ENCODE measurements at places on chromosomes 2 and 18.
A peak's percentile ranks its signal among the peaks of the same experiment; 100 is the strongest.

GRCh38 chr2:233440314-233440713 lies 86.0 kb downstream of the DGKD start:
- DNase-seq: no peak

DNA sequence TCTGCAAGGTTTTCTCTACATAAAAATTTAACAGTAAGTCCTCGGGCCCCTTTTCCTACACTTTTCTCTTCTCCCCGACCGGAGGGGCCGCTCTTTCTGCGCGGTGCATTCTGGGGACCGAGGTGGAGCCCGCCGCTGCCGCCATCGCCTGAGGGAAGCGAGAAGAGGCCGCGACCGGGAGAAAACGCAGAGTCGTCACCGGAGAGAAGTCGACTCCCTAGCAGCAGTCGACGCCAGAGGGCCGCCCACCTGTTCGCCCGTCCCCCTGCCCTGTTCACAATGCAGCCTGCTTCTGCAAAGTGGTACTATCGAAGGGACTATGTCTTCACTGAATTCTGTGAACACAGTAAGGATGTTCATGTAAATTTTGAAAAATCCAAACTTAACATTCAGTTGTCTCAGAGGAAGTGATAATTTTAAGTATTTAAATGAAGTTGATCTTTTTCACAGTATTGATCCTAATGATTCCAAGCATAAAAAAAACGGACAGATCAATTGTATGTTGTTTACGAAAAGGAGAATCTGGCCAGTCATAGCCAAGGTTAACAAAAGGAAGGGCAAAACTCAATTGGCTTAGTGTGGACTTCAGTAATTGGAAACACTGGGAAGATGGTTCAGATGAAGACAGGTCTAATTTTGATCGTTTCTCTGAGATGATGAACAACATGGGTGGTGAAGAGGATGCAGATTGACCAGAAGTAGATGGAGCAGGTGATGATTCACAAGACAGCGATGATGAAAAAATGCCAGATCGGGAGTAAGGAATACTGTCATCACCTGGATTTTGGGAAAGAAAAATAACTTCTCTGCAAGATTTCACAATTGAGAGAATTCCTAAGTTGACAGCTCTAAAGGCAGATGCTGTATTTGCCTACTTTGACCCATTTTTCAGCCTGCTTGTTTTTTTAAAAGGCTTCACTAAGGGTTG lies 55.8 kb downstream of the ASXL2 start:
- peak; percentile 63 for DNase-seq

DNA sequence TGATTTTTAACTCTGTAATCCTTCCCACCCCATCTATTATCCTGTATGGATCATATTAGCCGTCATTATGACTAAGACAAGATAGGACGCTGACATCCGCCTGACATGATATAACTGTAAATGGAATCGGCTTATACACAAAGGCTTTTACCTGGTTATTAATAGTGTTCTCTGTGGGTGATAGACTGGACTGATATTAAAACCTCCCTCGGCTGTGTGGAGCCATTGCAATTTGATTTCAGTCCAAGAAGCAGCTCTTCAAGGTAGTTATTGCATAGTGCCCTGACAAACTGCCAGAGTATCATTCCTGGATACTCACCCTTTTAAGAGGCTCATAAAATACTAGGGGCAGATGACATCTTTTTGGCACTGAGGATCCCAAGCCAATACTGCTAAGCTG lies 226.1 kb upstream of the HNRNPA3 start:
- DNase-seq: no peak

DNA sequence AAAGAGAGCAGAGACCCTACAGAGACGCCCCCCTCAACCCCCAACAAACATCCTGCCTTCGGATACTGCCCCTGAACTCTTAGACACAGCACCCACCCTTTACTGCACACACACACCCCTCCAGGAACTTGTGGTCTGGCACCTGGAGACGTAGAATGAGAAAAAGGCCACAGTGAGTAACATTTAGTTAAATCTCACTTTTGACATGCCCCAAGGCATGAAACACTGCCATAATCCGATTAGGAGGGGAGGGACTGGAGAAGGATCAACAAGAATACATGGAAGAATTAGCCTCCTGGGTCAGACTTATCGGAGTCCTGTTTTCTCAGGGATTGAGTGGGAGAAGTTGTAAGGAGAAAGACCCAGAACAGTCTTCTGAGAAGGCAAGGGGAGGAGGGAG lies 4.1 kb downstream of the CDK5R2 start:
- no peak for DNase-seq

DNA sequence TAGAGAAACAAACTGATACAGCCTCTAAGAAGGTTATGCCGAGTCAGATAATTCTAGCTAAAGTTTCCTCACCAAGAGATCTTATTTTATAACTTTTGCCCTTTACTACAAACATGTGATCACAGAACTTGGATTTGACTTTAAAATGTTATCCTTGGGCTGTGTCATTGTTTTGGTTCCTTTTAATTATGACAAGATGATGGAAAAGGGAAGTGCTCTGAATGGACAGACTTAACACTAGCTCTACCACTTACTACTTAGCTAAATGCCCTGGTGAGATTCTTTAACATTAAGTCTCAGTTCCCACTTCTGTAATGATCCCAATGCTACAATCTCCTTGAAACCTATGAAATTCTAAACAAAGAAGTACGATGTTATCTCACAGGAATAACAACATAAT lies 69.9 kb downstream of the RTTN start:
- DNase-seq: no peak

DNA sequence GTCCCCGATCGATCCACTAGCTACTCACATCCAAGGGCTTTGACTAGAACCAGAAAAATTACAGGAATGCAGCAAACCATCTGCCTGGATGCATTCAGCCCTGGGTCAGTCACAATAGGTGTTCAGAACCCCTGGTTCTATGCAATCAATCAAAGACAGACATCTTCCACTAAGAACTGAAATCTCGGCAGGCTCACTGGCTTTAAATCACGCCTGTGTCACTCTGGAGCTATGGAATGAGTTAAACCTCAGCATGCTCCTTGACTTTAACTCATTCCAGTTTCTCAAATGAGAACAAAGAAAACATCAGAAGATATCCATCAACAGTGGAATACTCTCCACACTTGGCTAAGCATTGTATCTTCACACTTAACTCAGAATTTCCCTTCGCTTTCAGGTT lies 68.1 kb upstream of the SPTBN1 start:
- DNase-seq: no peak

GRCh38 chr2:100812116-100812515 lies 7.8 kb upstream of the NPAS2 start:
- DNase-seq: no peak

DNA sequence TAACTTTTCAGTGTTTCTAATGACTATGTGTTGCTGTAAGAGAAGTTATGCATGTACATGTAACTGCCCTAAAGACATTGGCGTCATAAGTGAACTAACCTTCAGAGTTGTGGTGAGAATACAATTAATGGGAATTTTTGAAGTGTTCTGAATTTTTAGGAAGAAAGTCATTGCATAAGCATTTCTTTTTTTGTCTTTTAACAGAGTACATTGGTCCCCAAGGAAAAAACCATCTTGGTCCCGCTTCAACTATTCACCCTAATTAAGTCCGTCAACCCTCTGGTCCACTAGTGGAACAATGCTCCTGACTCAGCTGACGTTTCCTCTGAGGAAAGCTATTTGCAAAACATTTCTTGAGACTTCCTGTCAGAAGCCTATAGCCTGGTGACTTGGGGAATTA lies 41.1 kb upstream of the VIT start:
- DNase-seq: no peak

DNA sequence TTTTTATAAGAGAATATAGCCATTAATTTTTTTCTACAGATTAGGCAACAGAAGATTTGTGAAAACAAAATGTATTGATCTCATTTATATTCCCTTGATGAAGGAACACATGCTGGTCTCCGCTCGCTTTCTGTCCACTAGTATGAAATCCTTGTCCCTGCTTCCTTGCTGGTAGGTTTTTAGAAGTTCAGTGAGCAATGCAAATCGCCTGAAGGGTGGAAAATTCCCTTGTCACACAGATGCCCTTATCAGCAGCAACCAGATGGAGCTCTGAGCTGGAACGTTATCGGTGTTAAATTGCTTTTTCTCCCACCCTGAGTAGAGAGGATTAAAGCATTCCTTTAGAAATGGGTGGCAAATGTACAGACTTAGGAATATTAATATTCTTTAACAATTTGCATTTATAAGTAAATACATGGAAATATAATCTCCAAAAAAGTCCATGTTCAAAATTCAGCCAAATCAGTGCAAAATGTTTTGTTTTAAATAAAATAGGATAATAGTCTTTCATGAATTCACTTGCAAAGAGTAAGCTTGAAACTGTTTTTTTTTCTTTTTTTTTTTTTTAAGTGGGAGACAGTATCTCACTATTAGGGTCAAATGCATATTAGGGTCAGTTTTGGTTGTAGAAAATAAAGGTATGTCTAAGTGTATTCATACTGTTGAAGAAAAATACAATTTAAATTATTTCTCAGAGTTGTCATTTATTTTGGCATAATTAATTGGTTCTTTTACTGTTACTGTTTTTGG lies 164.0 kb upstream of the MYO3B start:
- no peak for DNase-seq

GRCh38 chr2:240784629-240785423 lies 35.2 kb downstream of the KIF1A start:
- DNase-seq: no peak

GRCh38 chr2:96555146-96555610 lies 18.6 kb downstream of the ARID5A start:
- DNase-seq: no peak

- no peak for DNase-seq
Measured at GRCh38 chr2:219520079-219520478, 5.8 kb downstream of the ASIC4 start.

DNA sequence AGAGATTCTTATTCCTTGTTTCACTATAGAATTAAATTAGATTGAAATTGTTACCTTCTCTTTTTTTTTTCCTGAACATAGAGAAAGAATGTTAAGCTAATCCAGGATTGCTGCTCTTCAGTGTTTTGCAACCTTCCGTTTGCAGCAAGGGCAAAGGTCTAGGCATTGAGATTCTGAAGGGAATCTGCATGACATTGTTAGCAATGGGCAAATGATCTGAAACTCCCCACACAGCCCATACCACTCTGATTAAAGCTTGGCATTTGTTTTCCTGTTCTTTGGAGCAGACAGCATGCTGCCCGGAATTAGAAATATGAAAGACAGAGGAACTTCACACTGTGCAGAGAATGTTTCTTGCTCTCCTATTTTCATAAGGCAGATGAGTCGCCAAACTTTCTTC lies 551.8 kb downstream of the SOCS6 start:
- DNase-seq: no peak

DNA sequence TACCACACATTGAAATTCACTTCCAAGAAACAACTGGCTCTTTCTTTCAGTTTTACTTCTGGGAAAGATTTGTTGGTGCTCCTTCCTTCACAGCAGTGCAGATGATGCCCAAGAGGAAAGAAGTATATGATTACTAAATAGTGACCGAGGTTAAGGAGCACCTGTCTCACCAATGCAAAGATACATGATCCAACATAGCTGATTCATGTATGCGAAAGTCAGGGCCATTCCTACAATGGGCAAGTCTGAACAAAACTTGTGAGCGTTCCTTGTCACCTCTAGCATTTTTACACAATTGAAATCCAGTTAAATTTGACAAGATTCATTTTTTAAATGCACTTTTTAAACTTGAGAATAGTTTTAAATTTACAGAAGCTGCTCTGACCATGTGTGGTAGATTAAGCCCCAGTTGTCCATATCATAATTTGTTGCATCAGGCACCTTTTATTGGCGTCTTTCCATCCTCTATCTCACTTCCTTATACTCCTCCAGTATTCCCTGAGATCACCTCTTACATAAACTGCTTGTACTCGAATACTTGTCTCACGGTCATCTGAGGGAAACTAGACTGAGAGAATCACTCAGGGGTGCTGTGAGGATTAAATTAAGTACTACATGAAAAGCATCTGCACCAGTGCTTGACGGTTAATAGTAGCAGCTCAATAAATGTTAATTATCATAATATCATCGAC lies 438.8 kb upstream of the CDH20 start:
- DNase-seq: no peak

DNA sequence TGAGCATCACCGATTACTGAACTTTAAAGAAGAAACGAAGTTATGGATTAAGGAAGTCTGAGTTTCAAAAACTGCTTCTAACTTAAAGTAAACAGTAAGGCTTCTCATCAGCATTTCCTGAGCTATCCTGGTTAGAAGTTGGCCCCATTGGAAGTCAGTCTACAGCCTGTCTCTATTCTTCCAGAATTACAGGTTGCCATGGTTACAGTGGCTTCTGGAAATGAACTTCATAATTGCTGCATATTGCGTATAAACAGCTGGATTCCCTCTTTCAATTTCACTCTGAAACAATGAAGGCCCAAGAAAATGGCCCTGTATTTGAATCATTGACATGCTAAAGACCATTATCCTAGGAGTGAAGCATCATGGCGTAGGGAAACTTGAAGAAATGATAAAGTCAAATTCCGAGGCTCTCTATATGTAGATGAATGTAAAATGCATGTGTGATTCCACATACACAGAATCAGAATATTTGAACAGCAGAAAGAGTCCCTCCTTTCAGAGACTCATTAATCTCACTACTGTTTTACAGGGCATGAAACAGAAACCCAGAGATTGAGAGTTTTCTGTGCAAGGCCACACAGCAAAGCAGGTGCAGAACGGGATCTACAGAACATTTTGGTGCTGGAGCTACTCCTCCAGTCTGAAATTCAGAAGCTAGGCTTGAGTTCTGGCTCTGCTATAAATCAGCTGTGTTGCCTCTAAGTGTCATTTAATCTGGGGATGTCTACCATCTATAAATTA lies 856.4 kb upstream of the CELF4 start:
- no peak for DNase-seq

GRCh38 chr2:178905261-178905660 lies 98.0 kb upstream of the TTN start:
- DNase-seq: no peak

GRCh38 chr2:47617523-47618271 lies 165.2 kb upstream of the MSH6 start:
- no peak for DNase-seq

DNA sequence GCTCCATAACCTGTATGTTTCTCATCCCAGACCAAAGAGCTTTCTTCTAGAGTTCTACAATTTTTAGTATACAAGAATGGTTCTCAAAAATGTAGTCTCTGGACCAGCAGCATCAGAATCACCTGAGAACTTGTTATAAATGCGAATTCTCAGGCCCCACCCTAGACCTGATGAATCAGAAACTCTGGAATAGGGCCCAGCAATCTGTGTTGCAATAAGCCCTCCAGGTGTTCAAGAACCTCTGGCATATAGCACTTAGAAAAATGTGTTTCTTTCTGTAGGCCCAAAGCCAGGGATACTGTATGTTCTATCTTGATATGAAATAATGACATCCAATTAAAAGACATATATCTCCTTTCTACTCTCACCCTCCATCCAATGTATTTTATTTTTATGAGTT lies 10.4 kb downstream of the PAIP2B start:
- no peak for DNase-seq

DNA sequence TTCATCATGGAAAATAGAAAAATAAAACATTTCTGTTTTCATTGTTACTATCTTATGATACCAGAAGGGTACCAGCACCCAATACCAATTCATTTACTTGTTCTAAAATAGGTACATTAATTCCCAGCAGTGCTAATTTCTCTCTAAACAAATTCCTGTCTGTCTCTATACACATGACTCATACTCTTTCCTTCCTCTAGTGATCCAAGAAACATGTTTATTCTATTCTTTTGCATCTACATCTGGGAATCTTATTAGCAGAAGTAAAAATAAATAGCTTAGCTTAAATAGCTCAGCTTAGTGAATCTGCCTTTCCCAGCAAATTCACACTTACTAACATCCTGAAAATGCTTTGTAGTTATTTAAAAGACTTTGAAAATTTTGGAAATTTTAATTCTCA lies 84.5 kb upstream of the MAPRE2 start:
- DNase-seq: no peak

Measured in stimulated activated CD4-positive, alpha-beta T cell treated with anti-CD3 and anti-CD28 coated beads, Interleukin-4, amount 100 ng/mL, for 48 hours (primary cell).